Right lobe of liver (tissue), 6 donors: ENCODE measurements at places on chromosomes 2 and 18. TPM values are rescaled to one million over a fixed set of nuclear protein-coding genes. Genes with fewer than 3 reads are reported as not detected.

DNA sequence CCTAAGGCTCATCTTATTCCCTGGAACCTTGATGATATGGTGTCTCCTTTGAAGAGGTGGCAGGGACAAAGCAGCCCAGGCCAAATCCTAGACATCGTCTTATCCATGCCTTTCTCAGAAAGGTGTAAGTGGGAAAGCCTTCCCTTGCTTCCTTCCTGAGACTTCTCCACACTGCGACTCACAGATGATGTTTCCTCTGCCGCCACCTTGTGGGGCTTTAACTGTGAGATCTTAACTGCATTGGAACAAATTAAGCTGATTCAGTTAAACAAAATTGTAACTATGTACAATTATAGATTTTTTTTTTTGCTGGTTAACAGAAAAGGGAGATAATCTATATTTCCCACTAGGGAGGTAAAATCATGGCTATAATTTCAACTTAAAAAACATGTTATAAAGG is 10.0 kb upstream of the GCA start:
- no peak for DNase-seq

DNA sequence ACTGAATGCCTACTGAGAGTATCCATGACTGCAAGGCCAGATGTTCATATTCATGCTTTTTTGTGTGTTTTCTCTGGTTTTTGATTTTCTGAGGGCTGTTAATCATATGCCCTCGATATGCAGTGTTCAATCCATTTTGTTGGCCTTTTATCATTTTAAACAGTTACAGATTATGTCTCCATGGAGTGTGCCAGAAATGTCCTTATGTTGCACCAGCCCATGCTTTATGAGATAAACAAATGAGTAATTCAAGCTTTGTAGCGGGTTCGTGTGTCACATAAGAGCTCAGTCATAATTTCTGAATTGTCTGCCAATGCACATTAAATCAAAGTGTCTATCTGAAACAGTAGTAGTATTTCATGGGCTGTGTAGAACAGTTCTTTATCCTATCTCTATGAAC is 583.0 kb downstream of the THSD7B start:
- DNase-seq, result no peak

DNA sequence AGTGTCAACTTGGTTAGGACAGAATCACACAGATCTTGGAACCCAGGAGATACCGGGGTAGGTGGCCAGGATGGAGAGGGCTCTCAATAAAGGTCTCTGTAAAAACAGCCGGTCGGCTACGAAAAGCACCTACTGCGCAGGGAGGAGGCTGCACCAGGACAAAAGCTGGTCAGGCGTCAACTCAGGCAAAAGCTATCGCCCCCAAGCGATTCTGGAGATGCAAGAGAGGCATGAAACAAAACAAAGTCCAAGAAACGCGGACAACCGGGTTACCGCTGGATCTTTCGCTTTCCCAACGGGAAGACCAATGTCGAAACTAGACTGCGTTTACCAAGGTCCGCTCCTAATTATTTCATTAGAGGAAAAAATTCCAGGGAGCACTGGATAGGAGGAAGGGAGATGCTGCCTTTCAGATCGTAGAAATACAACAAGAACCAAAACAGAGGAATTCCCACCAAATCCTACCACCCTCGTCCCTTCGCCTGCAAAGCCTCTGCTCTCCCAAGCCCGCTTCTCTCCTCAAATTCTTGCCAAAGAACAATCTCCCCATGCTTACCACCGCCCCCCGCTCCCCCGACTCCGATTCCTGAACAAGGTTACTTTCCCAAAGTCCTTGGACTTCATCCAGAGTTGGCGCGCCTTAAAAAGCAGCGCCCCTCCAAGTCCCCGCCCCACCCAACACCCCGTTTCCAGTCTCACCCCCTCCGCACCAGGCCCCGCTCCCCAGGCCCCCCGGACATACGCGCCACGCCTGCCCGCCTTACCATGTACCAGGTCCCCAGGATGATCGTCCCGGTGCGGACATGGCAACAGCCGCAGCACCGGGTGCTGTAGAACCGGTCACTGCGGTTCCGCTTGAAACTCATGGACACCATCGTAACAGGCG is 539 bp downstream of the LAPTM4A start:
- DNase-seq, result peak; percentile 53

- no peak for DNase-seq
These were observed 2.0 kb upstream of the ANKRD29 start for GRCh38 chr18:23664674-23665073.

DNA sequence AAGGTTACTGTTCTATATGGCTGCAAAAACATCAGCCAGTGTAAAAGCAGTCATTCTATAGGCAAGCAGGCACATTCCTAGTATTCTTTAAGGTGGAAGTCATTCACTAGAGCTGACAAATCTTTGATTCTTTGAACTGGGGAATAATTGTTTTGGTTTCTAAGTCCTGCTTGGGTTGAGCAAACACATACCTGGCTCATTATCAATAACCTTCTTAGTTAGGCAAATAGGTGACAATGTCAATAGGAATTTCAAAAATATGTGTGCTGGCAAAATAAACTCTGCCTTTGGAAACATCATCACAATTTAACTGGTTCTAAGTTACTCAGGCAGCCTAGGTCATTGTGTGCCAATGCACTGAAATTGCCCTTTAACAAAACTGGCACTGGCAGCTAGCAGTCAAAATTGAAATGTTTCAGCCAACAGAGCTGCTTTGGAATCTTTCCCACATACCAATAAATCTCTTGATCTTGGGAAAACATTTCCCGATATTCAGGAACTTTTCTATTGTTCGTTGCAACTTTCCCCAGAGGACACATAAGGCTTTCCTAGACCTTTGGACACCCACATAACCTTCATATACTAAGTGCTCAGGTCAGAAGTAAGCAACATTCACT is 402.0 kb upstream of the MMADHC start:
- peak; percentile 69 for DNase-seq

DNA sequence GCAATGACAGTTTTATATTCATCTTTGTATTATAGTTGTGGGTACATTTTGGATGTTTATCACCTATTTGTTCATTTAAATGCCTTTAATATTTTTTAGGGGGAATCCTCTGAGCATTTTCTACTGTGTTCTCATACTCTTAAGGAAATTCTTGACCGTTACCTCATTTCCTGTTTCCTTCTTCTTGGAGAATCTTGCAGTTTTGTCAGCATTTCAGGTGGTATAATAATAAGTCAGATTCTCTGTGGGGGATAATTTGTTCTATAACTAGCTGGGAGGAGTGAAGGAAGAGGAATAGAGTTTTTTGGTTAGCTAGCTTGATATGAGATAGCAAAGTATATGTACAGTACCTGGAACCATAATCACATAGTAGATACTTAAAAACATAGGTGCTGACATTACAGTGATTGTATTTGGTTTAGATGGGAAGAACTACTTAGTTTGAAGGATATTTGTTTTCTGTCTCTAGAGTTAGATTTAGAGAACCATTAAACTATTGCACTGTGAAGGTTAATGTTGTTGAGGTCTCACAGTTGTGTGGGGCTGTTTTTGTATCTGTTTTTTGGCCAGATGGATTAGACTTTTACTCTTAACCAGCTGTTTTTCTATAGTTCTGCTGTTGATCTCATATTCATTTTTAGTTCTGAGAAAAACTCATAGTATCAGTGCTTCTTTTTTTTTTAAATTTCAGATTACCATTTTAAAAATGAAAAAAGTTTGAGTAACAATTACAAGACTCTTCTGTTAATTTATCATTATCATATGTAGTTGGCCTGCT is 14.2 kb downstream of the MTX2 start:
- no peak for DNase-seq

TSPYL6 gene
- not detected for total RNA-seq

AQP12B gene
- not detected for total RNA-seq

CFAP65 gene
- total RNA-seq, result not detected
